Fibroblast of skin of right biceps (primary cell): ENCODE measurements at places on chromosomes 7 and 10.
A peak's percentile ranks its signal among the peaks of the same experiment; 100 is the strongest.

GRCh38 chr10:122468926-122469781 lies 7.8 kb downstream of the HTRA1 start:
- DNase-seq = peak; percentile 99

DNA sequence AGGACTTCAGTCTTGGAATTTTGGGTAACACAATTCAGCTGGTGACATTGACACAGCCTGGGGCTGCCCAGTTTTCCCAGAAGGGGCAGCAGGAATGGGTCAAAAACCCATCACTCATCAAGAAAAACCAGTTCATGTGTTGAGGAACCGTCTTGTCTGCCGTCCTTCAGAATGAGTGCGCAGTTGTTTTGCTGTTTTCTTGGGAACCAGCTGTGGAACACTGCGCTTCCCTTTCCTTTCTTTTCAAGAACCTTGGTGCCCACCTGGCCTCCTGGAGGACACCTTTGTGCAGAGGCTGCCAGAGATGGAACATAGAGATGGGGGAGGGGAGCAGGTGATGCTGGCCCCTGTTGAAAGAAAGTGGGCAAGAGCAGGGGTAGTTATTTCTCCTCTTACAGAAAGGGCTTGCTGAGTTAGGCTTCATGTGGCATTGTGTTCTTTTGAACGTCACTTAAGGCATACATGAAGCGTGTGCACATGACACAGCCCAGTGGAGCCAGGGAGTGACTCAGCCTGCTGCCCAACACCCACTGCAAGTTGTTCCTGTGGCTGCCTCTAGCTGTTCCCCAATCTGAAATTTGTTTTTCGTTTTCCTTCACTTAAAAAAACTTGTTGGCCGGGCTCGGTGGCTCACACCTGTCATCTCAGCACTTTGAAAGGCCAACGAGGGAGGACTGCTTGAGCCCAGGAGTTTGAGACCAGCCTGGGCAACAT lies 87.4 kb upstream of the TNS3 start:
- DNase-seq = peak; percentile 95

DNA sequence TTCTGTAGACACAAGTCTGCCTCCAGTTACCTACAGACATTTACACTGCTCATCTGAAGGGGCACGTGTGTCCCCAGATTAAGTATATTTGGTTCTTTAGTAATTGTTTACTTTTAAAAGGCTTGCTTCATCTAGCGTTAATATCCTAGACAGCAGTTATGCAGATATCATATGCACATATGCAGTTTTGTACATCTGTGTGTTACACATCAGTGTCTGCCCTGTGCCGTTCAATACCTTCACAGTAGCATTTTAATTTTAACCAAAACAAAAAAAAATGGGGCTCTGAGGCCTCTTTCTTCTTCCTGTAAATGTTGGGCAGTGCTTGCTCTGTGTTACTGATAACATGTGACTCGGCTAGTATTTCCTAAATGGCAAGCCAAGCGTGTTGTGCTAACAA lies 331.4 kb upstream of the MGMT start:
- no peak for DNase-seq

DNA sequence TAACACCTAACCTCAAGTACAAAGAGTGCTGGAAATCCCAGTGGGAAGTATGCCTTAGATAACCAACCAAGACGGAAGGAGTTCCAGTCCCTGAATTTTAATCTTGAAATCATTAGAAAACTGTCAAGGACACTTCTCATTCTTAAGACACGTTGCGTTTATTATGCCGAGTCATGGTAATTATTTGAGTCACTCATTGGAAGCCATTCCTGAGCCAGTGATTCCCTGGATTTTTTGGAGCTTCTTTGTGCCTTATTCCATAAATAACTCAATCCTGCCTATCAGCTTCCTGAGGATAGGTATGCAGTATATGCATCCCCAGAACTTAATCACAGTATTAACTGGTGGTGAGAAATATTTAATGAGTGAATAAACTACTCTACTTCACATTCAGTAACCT lies 77.4 kb downstream of the PPP1R17 start:
- peak; percentile 83 for DNase-seq

- DNase-seq = no peak
Observed at GRCh38 chr7:152568972-152569371, 107.0 kb downstream of the XRCC2 start.

DNA sequence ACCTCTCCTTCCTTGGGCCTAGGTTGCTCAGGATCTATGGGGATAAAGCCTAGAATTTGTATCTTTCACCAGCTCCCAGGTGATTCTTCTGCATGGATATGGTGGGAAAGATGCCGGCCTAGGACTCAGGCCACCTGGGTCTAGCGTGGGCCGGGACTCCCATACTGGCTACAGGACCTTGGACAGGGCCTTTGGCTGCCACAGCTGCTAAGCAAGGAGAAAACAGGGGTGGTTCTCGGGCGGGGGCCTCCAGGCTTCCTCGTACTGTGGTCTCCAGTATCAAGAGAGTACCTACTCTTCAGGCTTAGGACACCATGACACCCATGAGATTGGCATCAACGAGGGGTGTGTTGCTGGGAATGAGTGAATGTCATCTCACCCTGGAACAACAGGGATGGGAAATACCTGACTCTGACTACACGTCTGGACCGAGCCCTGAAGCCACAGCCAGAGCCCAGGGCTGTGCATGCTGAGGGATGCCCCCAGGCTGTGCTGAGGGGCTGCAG lies 120.3 kb upstream of the ADAM12 start:
- DNase-seq = no peak

DNA sequence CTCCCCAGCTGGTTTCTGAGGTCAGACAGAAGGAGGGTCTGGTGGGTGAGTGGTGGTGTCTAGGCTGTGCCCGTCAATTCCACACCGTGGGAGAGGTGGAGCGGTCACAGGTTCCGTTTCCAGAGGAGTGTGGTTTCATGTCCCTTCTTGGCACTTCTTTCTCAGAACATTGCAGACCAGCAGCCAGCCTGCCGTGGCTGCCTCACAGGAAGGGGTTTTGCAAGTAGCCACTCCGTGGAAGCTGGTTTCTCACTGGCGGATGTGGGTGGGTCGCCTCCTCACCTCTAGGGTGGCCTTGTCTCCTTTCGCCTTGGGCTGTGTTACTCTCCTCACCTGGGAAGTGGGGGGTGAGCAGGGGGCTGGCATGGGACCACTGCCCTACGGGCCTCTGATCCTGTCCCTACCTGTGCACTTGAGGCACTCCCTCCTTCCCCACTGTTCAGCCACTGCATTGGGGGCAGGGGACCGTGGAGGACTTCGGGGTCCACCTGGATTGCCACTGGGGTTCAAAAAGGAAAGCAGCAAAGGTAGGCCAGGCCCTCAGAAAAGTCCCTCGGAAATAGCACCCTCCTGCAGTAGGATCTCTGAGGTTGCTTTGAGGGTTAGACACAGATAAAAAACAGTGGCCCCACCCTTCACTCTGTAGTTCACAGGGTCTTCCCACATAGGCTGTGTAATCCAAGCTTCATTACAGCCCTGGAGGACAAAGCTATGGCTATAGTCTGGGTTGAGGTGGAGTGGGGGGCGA lies 33.9 kb downstream of the TSPAN14 start:
- no peak for DNase-seq

DNA sequence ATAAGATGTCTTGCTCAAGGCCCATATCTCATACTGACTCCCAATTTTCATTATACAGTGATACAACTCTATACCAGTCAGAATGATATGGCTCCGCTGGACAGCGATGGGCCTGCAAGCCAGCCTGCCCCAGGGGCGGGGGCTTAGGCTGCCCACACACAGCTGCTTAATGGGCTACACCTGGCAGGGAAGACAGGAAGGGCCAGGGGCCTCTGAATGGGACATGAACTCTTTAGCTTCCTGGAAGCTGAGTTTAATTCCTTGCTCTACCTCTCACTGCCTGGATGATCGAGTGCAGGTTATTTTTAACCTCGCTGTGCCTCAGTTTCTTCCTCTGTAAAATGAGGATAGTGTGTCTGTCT lies 112.5 kb downstream of the C10orf105 start:
- no peak for DNase-seq

- peak; percentile 30 for DNase-seq
Observed at GRCh38 chr10:75974080-75974479, 542.7 kb downstream of the LRMDA start.

DNA sequence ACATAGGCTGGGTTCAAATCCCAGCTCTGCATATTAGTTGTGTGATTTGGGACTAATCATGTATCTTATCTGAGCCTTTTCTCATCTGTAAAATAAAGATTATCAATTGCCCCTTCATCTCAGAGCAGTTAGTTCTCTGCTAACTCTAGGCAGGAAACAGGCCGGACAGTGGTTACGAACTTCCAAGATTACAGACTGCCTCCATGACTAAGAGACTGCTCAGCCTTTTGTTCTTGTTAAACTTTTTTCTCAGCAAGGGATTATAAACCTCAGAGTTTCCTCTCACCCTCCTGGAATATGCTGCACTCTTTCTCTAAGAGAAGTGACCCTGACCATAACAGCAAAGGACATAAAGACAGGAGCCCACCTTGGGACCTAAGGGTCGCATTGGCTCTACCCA lies 52.5 kb upstream of the NFKB2 start:
- DNase-seq = peak; percentile 76

- no peak for DNase-seq
Observed at GRCh38 chr10:87683356-87683755, 23.7 kb downstream of the PAPSS2 start.

GRCh38 chr10:34075254-34075926 lies 739.7 kb downstream of the PARD3 start:
- DNase-seq = no peak

DNA sequence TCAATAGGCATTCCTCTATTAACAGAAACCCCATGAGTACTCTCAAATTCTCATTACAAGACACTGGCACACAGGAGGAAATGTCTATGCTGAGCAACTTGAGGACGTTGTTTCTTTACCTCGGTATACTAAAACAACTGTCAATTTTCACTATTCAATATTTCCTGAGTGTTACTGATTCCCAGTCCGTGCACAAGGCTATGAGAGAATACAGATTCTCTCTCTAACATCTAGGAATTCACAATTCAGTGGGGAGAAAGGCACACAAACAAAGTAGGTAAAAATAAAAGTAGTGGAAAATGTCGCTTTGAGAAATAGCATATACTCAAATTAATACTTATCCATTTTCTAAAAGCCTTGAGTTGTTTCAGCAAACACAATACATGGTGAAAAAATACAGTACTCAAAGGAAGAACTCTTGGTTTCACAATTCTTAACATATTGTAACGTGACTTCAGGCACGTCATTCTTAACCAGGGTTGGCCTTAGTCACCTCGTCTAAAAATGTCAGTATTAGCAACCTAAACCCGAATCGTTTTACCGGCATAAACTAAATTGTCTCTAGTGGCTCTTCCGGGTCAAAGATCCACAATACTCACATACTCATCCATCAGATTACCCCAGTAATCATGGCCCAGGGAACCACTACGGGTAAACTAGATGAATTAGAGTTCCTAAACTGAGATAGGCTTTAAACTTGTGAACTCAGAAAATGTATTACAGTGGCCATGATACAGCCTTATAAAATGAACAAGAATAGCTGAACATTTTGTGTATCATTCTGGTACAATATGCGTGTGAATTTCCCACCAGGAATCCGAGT lies 1.5 kb downstream of the IPMK start:
- peak; percentile 68 for DNase-seq

- DNase-seq = no peak
Observed at GRCh38 chr10:106396192-106396591, 768.3 kb downstream of the SORCS1 start.

- no peak for DNase-seq
Observed at GRCh38 chr10:117166418-117167345, 28.6 kb upstream of the VAX1 start.

DNA sequence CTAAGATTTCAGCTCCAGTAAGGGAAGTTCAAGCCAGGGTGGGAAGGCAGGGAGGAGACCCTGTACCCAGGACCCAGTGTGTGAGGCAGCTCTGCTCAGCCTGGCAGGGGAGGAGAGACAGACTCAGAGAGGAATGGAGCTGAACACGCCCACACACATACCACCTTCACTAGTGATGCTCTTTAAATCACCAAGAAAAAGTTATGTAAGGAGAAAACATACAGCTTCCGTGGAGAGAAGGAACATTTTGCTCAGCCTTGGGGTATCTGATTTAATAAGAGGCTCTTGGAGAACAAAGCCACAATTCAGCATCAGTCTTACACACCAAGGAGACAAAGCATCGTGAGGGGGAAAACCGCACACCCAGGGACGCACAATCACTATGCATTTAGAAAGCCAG lies 62.9 kb downstream of the PRKAG2 start:
- peak; percentile 8 for DNase-seq

GRCh38 chr7:69190763-69191162 lies 407.5 kb upstream of the AUTS2 start:
- no peak for DNase-seq

DNA sequence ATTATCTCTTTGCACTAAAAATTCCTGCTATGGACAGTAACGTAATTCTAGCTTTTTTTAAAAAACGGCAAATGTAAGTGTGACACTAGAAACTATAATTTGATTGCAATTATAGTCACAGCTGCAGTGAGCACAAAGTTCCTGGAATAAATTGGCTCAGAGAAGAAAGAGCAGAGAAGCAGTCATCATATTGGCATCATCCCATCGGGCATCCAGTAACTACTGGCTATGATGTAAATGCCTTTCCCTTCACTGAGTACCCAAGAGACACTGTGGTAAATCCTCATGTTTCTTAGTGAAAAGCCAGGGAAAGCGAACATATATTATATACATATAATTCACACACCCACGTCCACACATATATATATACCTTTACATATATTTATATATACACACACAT lies 43.6 kb downstream of the PIP4K2A start:
- peak; percentile 37 for DNase-seq

GRCh38 chr7:65239707-65240352 lies 133.8 kb upstream of the ZNF92 start:
- peak; percentile 14 for DNase-seq
